ENCODE measurements at places on chromosomes 1 and 21. TPM values are rescaled to one million over a fixed set of nuclear protein-coding genes. Genes with fewer than 3 reads are reported as not detected.

The C1orf216 gene
- total RNA-seq = 30.5 TPM

The S100A2 gene
- total RNA-seq = 24.8 TPM

GRCh38 chr21:21247424-21247823 is 249.2 kb downstream of the NCAM2 start:
- DNase-seq = peak; percentile 10

DNA sequence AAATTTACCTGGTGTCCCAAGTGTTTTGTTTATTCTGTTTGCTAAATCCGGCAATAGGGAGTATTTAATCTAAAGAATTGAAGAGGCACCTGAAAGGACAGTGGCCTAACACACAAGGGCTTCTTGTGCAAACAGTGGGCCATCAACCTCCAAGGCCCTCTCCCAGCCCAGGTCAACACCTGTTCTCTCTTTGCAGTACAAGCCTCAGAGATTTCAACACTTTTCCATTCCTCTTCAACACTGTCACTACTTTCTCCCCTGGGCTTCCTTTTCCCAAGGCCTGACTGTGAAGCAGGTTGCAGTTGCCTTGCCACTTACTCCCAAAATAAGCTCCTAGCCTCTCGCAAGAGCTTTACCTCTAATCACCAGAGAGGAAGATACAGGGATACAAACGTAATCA is 3.2 kb upstream of the SNAPIN start:
- no peak for DNase-seq

The TRAPPC10 gene
- 21.4 TPM for total RNA-seq

- no peak for DNase-seq
These were observed 606.1 kb upstream of the USP24 start for GRCh38 chr1:55821234-55821633.

DNA sequence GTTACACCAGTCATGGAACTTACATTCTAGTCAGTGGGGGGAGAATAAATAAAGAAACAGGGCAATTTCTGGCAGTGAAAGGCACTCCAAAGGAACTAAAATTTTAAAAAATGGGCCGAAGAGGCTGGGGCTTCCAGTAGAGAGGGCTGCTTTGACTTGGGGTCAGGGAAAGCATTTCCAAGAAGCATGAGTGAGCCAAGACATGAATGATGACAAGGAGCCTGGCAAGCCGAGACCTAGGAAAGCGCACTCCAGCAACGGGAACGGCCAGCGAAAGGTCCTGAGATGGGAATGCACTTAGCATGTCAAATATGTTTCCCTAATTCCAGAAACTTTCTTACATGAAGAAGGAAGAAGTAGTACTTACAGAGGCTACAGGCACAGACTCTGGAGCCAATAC is 95.4 kb upstream of the NGF start:
- DNase-seq = no peak

- no peak for DNase-seq
These were observed 224.2 kb downstream of the DISC1 start for GRCh38 chr1:231850786-231851185.

GRCh38 chr1:82879701-82880305 is 1079.1 kb downstream of the ADGRL2 start:
- no peak for DNase-seq

The ZNF593OS gene
- not detected for total RNA-seq

The MTF2 gene
- 17.4 TPM for total RNA-seq

DNA sequence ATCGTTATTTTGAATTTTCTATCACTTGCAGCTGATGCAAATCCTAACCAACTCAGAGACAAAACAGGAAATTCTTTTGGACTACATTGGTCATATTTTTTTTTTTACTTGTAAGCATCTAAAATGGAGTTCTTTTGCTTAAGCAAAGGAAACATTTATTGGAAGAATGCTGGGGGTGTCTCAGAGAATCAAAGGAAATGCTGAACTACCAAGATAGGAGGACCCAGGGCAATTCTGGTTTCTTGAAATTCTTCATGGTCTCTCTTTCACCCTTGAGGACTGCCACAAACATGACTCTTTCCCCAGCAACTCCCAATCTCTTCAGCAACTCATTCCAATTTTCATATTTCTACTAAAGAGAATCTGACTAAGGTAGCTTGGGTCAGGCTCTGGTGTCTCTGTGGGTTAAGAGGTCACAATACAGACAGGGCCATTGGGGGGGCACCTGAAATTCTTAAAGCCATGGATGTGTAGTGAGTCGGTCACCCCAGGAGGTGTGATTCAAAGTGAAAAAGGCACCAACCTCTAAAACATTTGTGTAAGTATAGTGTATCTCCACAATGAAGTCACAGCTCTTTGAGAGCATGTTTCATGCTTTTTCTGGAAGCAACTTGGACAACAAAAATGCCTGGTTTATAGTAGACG is 171.1 kb upstream of the FGGY start:
- DNase-seq = no peak

The EPHA8 gene
- not detected for total RNA-seq

DNA sequence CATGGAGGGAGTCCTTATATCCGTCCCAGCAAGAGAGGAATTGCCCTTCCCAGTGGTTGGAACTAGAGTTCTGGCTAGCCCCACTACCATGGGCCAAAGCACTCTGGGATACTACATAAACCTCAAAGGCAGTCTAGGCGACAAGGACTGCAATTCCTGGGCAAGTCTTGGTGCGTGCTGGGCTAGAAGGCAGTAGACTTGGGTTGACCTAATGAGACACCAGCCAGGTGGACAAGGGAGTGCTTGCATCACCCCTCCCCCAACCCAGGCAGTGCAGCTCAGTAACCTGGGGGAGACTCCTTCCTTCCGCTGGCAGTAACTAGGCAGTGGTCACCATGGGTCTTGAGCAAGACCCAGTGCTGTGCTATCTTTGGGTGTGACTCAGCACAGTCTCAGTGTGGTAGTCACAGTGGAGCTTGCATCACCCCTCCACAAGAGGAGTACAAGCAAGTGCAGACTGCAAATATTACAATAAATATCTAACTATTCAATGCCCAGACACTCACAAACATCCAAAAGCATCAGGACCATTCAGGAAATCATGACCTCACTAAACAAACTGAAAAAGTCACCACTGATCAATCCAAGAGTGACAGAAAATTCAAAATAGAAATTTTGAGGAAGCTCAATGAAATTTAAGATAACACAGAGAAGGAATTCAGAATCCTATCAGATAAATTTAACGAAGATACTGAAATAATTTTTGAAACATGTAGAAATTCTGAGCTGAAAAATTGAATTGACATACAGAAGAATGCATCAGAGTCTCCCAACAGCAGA is 84.7 kb upstream of the LYPLAL1 start:
- DNase-seq = peak; percentile 92

DNA sequence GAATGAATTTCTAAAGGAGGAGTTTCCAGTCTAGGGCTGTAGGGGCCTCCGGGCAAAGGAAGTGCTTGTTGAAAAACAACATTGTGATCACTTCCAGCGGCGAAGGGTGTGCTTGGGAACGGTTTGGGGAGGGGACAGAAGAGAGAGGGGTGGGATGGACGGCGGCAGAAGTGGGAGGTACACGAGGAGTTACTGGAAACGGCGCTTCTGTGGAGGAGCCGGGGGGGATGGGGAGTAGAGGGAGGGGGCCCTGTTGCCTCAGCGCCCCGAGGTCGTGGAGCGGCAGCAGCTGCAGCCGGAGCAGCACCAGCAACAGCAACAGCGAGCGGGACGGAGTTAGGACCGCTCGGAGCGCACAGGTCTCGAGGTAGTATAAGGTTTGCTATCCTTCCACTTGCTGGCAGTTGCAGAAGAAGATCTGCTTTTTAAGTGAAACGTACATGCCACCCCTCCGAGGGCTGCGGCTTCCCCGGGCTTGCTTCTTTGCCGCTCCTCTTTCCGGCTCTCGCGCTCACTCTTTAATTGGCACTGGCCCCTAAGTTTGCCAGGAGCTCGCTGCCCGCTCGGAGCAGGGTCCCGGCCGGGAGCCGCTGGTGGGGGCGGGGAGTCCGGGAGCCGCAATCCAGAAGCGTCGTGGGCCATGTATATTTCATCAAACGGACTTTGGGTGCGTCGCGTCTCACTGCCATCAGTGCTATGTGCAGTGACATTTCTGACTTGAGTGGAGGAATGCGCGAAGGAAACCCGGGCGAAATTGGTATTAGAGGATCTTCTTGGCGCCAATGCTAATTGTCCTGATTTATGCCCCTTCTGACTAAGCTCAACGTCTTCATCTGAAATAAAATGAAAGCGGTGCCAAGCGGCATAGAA is 771 bp upstream of the NTNG1 start:
- DNase-seq = peak; percentile 48

GRCh38 chr21:20802631-20803260 is 195.5 kb upstream of the NCAM2 start:
- no peak for DNase-seq

The C2CD4D gene
- not detected for total RNA-seq

DNA sequence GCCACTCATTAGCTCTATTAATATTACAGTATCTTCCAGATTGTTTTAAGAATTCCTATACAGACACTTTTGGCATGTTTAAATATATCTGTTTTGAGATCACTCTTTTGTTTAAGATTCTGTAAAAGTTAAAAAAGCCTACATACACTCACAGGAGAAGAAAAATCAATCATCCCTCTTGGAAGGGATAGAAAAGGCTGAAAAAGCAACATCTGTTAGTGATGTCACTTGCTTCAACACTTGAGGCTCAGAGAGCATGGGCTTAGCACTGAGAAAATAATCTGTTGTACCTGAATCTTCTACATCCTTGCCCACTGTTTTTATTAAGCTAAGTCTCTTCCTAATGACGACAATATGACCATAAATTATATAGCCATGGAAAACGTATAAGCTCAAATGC is 127.0 kb downstream of the ZP4 start:
- DNase-seq = no peak

The LEMD1 gene
- total RNA-seq = not detected

The FAM72C gene
- 1.8 TPM for total RNA-seq

GRCh38 chr1:31891280-31891679 is 46.9 kb downstream of the PTP4A2 start:
- DNase-seq = no peak

The HOOK1 gene
- 0.11 TPM for total RNA-seq

The CELA3A gene
- not detected for total RNA-seq

Measured in LHCN-M2 (cell line).